ENCODE measurements at places on chromosomes 12 and 14.

- no peak for DNase-seq
These were observed 10.7 kb downstream of the PRKCH start for GRCh38 chr14:61331992-61332657.

DNA sequence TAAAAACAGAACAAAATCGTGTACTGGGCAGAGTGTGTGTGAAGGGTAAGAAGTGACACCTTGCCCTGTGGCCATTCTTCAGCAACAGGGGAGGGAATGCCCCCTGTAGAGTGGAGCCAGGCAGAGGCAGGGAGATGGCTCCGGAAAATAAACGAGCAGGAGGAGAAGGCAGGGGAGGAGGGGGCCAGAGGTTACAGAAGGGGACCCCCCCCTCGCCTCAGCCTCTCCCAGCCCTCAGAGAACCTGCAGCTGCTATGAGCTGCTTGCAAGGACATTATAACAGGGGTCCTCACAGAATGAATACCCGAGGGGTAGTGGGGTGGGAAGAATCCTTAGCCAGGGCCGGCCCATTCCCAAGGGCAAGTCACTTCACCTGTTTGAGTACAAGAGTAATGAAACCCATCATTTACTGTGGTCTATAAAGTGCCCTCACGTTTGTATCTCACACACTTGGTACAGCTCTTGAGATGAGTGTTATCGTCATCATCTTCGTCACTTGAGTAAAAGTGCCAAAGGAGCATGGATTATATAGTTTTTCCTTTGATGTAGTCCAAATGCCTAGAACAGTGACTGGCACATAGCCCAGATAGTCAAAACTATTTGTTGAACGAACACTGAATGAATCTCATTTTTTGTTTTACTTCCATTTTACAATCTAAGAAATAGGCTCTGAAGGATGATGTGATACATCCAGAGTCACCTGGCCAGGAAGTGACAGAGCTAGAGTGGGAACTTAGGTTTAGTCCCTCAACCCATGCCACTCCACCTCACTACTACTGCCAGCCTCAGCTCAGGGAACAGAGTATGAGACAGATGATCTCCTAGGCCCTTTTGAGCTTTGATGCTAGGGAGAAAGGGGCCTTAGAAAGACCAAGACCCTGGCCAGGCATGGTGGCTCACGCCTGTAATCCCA, 14.5 kb downstream of the SCNN1A start:
- DNase-seq, result no peak

DNA sequence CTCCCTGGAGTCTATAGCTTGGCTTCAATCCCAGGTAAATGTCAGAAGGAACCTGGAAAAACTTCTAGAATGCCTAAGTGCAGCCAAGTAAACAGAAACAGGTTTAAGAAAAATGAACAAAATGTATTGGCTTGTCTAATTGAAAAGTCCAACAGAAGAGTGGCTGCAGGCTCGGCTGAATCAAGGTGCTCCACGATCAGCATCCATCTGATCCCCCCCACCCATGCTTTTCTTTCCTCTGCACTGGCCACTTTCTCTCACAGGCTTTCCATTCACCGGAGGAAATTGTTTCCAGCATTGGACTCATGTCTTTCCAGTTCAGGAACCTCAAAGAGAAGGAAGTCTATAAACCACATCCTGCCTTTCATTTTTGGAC, 42.0 kb upstream of the C14orf180 start:
- no peak for DNase-seq

DNA sequence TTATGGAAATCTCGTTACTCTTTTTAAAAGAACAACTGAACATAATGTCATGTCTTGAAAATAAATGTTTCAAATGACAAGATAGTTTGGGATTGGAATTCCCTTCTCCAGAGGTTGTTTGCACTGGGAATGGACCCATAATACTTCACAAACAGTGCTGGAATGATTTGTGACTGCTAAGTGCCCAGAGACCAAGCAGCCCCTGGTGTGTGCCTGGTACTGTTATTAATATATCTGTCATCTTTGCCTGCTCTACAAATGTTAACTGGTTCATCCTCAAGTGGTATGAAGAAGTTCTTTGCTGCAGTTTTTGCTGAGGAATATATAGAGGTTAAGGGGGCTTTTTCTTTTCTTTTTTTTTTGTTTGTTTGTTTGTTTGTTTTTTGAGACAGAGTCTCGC, 64.9 kb upstream of the DACT1 start:
- no peak for DNase-seq

GRCh38 chr12:5260591-5261086, 171.3 kb upstream of the NTF3 start:
- DNase-seq, result no peak

DNA sequence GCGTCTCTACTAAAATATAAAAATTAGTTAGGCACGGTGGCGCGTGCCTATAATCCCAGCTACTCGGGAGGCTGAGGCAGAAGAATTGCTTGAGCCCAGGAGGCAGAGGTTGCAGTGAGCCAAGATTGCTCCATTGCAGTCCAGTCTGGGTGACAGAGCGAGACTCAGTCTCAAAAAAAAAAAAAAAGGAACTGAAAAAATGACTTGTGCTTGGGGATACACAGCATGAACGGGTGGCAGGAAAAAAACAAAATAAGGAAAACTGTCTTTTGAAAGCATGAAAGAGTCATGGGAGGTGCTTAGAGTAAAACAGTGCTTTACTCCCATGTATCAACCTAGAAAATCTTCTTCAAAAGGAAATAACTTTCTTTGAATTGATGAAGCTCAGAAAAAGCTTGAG, 80.8 kb downstream of the TMTC1 start:
- DNase-seq, result no peak

DNA sequence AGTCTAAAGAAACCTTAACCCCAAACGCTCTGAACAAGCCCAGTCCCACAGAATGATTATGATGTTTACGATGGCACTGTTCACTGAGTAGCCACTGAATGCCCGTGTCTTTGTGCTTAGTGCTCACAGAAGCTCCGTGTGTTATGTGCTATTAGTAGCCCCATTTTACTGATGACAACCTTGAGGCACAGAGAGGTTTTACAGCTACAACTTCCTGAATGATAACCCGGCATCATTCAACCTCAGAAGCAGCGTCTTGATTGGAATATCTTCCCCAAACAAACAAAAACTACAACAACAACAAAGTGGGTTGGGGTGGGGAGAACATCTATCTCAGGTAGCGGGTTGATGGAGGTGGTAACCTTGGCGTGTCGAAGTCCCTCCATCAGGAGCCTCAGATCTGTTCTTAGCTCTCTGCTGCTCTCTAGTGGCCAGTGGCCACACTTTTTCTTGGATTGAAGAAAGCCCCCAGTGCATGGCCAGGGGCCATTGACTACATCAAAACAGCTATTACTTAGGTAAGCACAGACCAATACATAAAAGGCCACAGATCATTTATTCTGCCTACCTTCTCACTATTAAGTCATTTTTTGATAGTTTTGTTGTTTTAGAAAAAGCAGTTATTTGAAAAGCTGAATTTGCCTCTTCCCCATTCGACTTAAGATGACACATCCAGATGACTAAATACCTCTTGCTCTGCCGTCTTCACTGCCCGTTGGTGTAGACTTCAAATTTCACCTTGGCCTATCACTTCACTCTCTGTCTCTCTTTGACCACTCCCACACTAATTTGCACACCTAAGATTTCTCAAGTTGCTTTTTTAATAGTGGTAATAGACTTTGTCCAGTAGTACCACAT, 376.9 kb downstream of the GALC start:
- no peak for DNase-seq

DNA sequence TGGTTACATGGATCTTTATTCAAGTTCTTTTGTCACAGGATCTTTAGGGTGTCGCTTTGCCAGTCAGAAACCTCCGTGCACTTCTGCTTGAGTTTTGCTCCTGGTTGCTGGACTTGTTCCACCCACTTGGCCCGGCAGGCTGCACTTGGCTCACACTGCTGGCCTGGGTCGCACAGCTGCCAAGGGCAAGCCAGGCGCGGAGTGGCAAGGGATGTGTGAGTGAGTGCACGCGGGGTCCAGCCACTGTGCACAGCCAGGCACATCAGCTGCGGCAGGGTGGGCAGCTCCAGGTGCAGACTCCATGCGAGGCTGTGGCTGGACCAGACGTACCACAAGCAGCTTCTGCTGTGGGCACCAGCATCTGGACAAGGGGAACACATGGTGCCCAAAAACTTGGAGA, 76.6 kb downstream of the DERA start:
- no peak for DNase-seq

DNA sequence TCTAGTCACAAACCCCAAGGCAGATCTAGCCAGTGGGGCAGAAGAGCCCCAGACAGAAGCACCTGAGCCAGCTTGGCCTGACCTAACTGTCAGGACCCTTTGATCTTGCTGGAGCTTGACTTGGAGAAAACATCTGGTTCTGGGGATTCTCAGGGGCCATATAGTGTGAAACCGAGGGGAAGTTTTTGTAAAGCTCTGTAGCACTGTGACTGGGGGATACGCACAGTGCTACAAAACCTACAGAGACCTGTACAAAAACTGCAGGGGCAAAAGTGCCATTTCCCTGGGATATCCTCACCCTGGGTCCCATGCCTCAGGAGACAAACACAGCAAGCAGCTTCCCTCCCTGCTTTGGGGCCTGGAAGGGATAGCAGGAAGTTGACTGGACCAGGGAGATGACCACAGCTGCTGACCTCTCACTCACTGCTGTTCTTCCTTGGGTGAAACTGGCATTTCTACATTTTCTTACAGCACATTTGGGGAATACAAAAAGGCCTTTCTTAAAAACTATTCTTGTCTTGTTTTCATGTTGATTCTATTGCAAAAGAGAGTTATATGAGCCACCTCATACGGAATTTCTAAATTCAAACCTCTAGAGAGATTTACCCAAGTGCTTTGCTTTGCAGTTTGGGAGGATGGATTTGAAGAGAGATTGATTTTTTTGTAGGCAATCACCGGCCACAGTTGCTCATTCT, 140.0 kb downstream of the DAD1 start:
- DNase-seq, result no peak

Measured in effector CD4-positive, alpha-beta T cell (primary cell).